Aorta (tissue), 5 donors: ENCODE measurements at places on chromosomes 1 and 21. TPM values are rescaled to one million over a fixed set of nuclear protein-coding genes. Genes with fewer than 3 reads are reported as not detected.
A peak's percentile ranks its signal among the peaks of the same experiment; 100 is the strongest.

DNA sequence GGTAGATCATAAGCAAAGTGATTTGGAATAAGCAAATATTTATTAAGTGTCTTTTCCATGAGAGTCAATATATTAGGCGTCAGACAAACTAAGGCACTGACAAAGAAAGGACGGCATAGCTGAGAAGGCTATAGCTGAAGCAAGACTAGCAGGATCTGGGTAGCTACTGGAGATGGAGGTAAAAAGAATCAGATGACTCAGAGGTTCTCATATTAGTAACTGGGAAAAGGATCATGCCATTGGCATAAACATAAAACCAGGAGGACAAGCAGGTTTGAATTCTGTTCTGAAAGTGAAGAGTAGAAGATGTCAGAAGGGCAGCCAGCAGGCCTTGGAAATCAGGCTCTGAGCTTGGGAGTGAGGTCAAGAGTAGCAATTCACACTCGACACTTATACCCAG, 531.9 kb downstream of the PTPRC start:
- H3K27ac ChIP-seq: no peak overlapping the region
- no peaks in the 10 kb centered on the region for H3K36me3 ChIP-seq
- H3K4me3 ChIP-seq: no peak overlapping the region
- DNase-seq: no peak

GRCh38 chr1:35030756-35031446, 844 bp downstream of the ZMYM6 start:
- no peaks in the 10 kb centered on the region for H3K27me3 ChIP-seq
- peaks cover 2% of the 10 kb centered on the region for H3K4me1 ChIP-seq
- H3K27ac ChIP-seq: peak overlapping the region; percentile 16

- peak; percentile 86 for DNase-seq
- H3K27ac ChIP-seq: no peak overlapping the region
- H3K4me1 ChIP-seq: no peaks in the 10 kb centered on the region
- H3K4me3 ChIP-seq: no peak overlapping the region
- no peaks in the 10 kb centered on the region for H3K36me3 ChIP-seq
Measured at GRCh38 chr1:33298623-33299277, 22.1 kb downstream of the A3GALT2 start.

DNA sequence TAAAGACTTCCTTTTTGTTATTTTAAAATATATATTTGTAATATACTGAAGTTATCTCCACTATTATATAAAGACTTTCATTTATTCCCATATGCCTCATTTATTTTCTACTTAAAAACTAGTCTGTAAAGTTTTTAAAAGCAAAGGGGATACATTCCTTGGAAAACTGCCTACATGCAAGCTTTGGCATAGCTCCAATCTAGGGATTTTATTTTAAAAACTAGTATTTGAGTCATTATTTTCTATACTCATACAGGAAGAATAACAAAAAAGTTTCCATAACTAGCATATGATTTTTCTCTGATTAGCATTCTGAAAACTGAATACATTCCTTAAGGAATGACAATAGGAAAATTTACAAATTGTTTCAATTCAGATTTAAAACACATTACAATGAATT, 88.9 kb downstream of the COL24A1 start:
- no peak overlapping the region for H3K27ac ChIP-seq
- no peak overlapping the region for H3K4me3 ChIP-seq
- no peak for DNase-seq
- no peaks in the 10 kb centered on the region for H3K36me3 ChIP-seq

DNA sequence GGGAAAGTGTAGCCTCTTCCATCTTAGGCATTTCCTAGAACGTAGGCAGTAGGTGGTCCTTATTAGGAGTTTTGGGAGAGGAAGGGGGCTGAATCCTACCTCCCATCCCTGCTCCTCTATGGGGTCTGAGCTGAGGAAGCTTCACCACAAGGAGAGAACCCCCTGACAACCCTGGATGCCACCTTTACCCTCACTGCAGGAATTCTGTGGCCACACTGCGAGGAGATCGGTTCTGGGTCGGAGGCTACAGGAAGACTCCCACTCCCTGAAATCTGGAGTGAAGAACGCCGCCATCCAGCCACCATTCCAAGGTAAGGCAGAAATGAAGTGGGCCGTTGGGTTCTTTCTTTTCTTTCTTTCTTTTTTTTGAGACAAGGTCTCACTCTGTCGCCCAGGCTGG, 1.5 kb downstream of the MX1 start:
- H3K27ac ChIP-seq: no peak overlapping the region
- no peaks in the 10 kb centered on the region for H3K4me1 ChIP-seq
- H3K36me3 ChIP-seq: no peaks in the 10 kb centered on the region

Gene COL16A1
- total RNA-seq: 71.4 TPM
